ENCODE measurements at places on chromosomes 12 and 14.

- DNase-seq: no peak
These were observed 2.1 kb downstream of the KCNC2 start for GRCh38 chr12:75207338-75208083.

DNA sequence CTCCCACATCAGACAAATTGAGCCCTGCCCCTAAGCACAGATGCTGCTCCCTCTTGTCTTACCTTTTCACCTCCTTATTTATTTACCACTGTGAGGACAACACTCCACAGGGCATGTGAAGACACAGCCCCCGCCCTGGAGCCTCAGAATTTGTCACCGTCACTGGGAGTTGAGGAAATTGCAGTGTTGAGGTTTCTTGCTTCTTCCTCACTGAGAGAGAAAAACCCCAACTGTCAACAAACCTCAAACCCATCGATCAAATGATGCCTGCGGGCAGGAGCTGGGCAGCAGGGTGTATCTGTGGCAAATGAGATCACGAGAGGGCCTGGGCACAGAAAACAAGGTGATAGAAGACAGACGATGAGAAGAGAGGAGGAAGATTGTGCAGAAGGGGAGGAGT lies 30.5 kb upstream of the PLEKHG3 start:
- DNase-seq: peak; percentile 27

- DNase-seq: no peak
These were observed 9.3 kb downstream of the EIF5 start for GRCh38 chr14:103343164-103343879.

DNA sequence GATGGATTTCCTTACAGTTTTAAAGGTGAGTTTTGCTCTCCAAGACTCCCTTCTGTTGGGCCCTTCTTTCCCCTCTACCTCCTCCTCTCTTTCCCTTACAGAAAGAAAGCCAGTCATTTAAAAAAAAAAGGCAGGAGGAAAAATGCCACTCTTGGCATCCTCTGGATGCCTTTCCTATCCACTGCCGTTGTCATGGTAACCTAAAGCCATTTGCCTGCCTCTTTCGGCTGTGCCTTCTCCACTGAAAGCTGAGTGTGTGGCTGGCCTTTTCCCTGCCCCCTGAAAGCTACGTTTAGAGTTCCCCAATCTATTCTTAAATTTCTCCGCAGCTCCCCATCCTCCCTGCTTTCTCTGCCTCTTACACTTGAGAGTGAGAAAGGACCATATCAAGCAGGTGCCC lies 67.1 kb downstream of the TUNAR start:
- no peak for DNase-seq

- no peak for DNase-seq
These were observed 557 bp downstream of the COPS7A start for GRCh38 chr12:6724409-6724797.

All from CD8-positive, alpha-beta T cell (primary cell).